ENCODE measurements at places on chromosomes 7 and 10. TPM values are rescaled to one million over a fixed set of nuclear protein-coding genes. Genes with fewer than 3 reads are reported as not detected.

DNA sequence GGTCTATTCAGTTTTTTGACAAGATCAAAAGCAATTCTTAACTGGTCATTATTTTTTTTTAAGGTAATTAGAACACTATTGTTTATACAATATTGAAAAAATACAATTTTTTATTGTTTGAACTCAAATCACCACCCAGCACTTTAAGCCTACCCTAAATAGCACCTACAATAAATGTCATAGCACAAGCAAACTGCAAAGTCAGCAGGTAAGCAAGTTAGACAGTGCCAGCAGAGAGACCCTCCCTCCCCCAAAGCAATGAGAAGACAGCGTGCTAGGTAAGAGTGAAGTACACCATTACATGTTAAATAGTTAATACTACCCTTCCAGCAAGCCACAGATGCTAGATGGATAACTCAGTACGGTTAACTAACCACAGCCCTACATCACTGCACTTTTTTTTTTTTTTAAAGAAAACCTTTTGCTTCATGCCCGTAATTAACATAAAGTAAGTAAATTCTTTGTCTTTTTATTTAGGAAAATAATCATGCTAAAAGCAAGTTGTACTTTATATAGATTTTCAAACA is 120.0 kb downstream of the UBE2H start:
- no peak for DNase-seq
- H3K27me3 ChIP-seq: no peaks in the 10 kb centered on the region
- H3K27ac ChIP-seq: peak overlapping the region; percentile 99
- H3K4me3 ChIP-seq: no peak overlapping the region

- no peak overlapping the region for H3K4me3 ChIP-seq
- no peaks in the 10 kb centered on the region for H3K27me3 ChIP-seq
- H3K27ac ChIP-seq: peak overlapping the region; percentile 89
- no peak for DNase-seq
- peaks cover 11% of the 10 kb centered on the region for H3K36me3 ChIP-seq
Measured at GRCh38 chr7:23759671-23760391, 49.8 kb downstream of the STK31 start.

- H3K4me1 ChIP-seq: peaks cover 5% of the 10 kb centered on the region
- H3K36me3 ChIP-seq: no peaks in the 10 kb centered on the region
- H3K27ac ChIP-seq: no peak overlapping the region
Measured at GRCh38 chr10:95181726-95182125, 12.3 kb upstream of the ACSM6 start.

GRCh38 chr10:3976718-3977117 is 191.7 kb upstream of the KLF6 start:
- no peak overlapping the region for H3K27ac ChIP-seq
- peaks cover 15% of the 10 kb centered on the region for H3K4me1 ChIP-seq
- H3K27me3 ChIP-seq: no peaks in the 10 kb centered on the region
- no peak for DNase-seq

- peak overlapping the region; percentile 4 for H3K27ac ChIP-seq
- H3K36me3 ChIP-seq: no peaks in the 10 kb centered on the region
- H3K4me3 ChIP-seq: no peak overlapping the region
- peaks cover 27% of the 10 kb centered on the region for H3K4me1 ChIP-seq
Measured at GRCh38 chr10:116260599-116260998, 12.4 kb downstream of the GFRA1 start.

GRCh38 chr7:132709971-132710567 is 133.8 kb upstream of the PLXNA4 start:
- peaks cover 15% of the 10 kb centered on the region for H3K27me3 ChIP-seq
- no peak overlapping the region for H3K27ac ChIP-seq
- no peak overlapping the region for H3K4me3 ChIP-seq
- no peaks in the 10 kb centered on the region for H3K4me1 ChIP-seq
- no peak for DNase-seq

DNA sequence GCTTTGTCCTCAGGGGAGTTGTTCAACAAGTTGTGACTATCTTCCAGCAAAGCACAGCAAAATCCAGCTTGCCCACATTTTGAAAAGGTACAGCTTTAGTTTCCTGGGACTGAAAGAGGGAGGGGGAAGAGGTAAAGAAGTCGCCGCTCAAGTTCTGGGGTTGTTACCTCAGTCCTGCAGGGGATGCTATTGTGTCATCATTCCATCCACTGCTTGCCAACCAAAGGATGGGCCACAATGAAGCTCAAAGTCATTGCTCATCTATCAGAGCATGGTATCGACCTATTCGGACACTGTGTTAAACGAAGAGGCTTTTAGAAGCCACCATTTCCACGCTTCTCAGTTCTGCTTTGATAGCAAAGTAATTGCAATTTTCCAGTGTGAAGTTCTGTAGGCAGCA is 34.3 kb downstream of the NPY start:
- no peak for DNase-seq
- H3K4me1 ChIP-seq: peaks cover 6% of the 10 kb centered on the region
- no peak overlapping the region for H3K27ac ChIP-seq

GRCh38 chr7:149853157-149853556 is 15.0 kb downstream of the ZNF862 start:
- peaks cover 7% of the 10 kb centered on the region for H3K36me3 ChIP-seq
- no peak overlapping the region for H3K4me3 ChIP-seq
- DNase-seq: no peak
- no peak overlapping the region for H3K27ac ChIP-seq

GRCh38 chr7:30074422-30075030 is 46.3 kb downstream of the PLEKHA8 start:
- H3K27me3 ChIP-seq: no peaks in the 10 kb centered on the region
- H3K27ac ChIP-seq: no peak overlapping the region
- peaks cover 18% of the 10 kb centered on the region for H3K36me3 ChIP-seq
- H3K4me1 ChIP-seq: no peaks in the 10 kb centered on the region

- H3K27ac ChIP-seq: no peak overlapping the region
- no peak overlapping the region for H3K4me3 ChIP-seq
- H3K4me1 ChIP-seq: no peaks in the 10 kb centered on the region
- peaks cover 12% of the 10 kb centered on the region for H3K36me3 ChIP-seq
- no peaks in the 10 kb centered on the region for H3K27me3 ChIP-seq
Measured at GRCh38 chr10:51344371-51344770, 270.1 kb downstream of the PRKG1 start.

- H3K4me1 ChIP-seq: peaks cover 41% of the 10 kb centered on the region
- no peaks in the 10 kb centered on the region for H3K36me3 ChIP-seq
- no peak overlapping the region for H3K4me3 ChIP-seq
- H3K27ac ChIP-seq: peak overlapping the region; percentile 80
- no peak for DNase-seq
- no peaks in the 10 kb centered on the region for H3K27me3 ChIP-seq
Measured at GRCh38 chr7:46705386-46706255, 784.5 kb upstream of the IGFBP3 start.

- H3K27ac ChIP-seq: no peak overlapping the region
- H3K4me1 ChIP-seq: peaks cover 11% of the 10 kb centered on the region
- peaks cover 14% of the 10 kb centered on the region for H3K27me3 ChIP-seq
- H3K36me3 ChIP-seq: no peaks in the 10 kb centered on the region
Measured at GRCh38 chr7:132656846-132657776, 80.8 kb upstream of the PLXNA4 start.

DNA sequence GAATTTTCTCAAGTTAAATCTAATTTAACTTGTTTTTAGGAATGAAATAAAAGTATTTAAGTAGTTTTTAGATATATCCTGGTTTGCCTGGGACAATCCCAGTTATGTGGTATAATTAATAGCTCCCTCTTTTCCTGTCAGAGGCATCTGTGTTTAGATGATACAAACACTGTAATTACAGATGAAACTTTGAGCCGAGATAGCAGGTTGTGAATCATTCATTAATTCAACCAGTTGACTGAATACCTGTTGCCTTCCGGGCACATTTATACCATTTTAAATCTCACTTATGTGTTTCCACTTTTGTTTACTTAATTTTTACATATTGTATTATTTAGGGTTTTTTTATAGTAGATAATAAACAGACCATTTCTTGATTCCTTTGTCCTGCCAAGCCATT is 82.1 kb upstream of the GATA3 start:
- no peak for DNase-seq
- no peak overlapping the region for H3K4me3 ChIP-seq
- H3K27ac ChIP-seq: no peak overlapping the region
- H3K27me3 ChIP-seq: no peaks in the 10 kb centered on the region

- no peak overlapping the region for H3K4me3 ChIP-seq
- peaks cover 59% of the 10 kb centered on the region for H3K27me3 ChIP-seq
- H3K4me1 ChIP-seq: peaks cover 15% of the 10 kb centered on the region
- H3K36me3 ChIP-seq: no peaks in the 10 kb centered on the region
Measured at GRCh38 chr10:11270135-11270857, 252.6 kb downstream of the CELF2 start.

GRCh38 chr7:86961686-86962085 is 97.8 kb downstream of the ELAPOR2 start:
- H3K36me3 ChIP-seq: peaks cover 15% of the 10 kb centered on the region
- no peak overlapping the region for H3K4me3 ChIP-seq
- H3K27me3 ChIP-seq: no peaks in the 10 kb centered on the region
- H3K27ac ChIP-seq: peak overlapping the region; percentile 21

DNA sequence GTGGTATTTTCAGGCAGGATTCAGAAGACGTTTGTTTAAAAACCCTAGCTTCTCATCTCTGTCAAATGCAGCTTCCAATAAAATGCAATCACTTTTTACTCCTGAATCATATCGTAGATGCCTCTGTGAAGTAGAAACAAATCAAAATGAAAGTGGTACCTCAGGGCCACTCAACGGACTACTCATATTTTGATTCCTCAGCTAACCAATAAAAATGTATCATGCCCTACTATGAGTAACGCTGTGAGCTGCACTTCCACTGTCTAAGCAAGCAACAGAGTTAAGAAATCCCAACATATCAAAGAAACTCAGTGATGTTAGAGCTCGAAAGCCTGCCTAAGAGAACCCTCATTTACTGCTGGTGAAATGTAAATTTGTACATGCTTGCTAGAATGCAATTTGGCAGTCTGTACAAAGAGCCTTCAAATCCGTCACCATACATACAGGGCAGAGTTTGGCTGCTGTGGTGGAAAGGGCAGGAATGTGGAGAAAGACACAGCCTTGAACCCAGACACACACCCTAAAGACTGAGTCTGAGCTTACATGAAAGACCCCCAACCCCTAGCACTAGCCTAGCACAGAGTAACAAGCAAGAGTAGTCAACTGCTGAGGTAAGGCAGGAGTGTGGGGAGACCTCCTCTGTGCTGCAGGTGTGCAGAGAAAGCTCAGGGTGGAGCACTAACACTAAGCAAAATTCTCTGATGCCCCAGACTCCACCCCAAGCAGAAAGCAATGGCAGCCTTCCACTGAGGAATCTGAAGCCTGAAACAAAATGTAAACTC is 151.5 kb downstream of the ANK3 start:
- H3K27me3 ChIP-seq: no peaks in the 10 kb centered on the region
- H3K4me1 ChIP-seq: peaks cover 25% of the 10 kb centered on the region
- H3K27ac ChIP-seq: peak overlapping the region; percentile 74
- DNase-seq: no peak
- H3K4me3 ChIP-seq: no peak overlapping the region

DNA sequence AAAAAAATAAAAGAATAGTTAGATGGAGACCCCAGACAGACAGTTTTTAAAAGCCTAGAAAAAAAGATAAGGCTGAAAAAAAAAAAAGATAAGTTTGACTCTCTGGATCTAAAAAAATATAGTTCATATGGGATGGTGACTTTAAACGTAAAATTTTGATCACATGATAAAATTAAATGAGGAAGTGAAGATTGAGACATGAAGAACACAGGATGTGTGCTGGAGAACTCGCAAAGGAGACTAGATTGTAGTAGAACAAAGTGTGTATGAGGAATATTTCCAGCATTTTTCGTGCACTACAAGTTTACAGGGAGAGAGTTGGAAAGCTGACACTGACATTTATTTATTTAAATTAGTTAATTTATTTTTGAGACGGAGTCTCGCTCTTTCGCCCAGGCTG is 286.4 kb downstream of the PRPF18 start:
- no peak overlapping the region for H3K4me3 ChIP-seq
- no peak overlapping the region for H3K27ac ChIP-seq
- peaks cover 4% of the 10 kb centered on the region for H3K36me3 ChIP-seq
- peaks cover 2% of the 10 kb centered on the region for H3K27me3 ChIP-seq
- H3K4me1 ChIP-seq: peaks cover 7% of the 10 kb centered on the region
- DNase-seq: no peak

DNA sequence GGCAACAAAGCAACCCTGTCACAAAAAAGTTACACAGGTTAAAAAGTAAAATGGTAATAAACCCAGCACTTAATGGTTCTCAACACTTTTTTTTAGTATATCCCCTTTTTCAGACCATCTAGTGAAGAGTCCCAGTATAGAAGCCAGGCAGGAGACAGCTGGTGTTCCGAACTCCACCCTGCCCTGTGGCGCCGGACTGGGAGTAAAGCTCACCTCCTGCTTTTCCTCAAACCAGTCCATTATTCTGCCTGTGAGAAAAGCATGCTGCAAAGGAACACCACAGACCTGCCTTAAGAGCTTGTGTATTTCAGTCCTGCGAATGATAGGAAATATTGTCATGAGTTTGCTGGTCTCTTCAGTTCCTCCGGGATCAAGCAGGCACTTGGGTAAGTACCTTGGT is 81.0 kb downstream of the EZH2 start:
- H3K4me3 ChIP-seq: no peak overlapping the region
- DNase-seq: no peak
- H3K27ac ChIP-seq: no peak overlapping the region
- H3K36me3 ChIP-seq: peaks cover 54% of the 10 kb centered on the region

- no peaks in the 10 kb centered on the region for H3K27me3 ChIP-seq
- H3K27ac ChIP-seq: peak overlapping the region; percentile 16
- DNase-seq: no peak
- no peak overlapping the region for H3K4me3 ChIP-seq
- no peaks in the 10 kb centered on the region for H3K36me3 ChIP-seq
Measured at GRCh38 chr7:12727455-12728191, 40.2 kb downstream of the ARL4A start.

MMD2 gene
- total RNA-seq: not detected

EPDR1 gene
- 6.0 TPM for total RNA-seq

PTF1A gene
- total RNA-seq: not detected

C10orf62 gene
- total RNA-seq: not detected

SPOCK2 gene
- total RNA-seq: 28.5 TPM

PRKAR2B gene
- total RNA-seq: 7.8 TPM

Measured in mesothelial cell of epicardium (in vitro differentiated cells).